ENCODE measurements at places on chromosomes 5 and 9.

DNA sequence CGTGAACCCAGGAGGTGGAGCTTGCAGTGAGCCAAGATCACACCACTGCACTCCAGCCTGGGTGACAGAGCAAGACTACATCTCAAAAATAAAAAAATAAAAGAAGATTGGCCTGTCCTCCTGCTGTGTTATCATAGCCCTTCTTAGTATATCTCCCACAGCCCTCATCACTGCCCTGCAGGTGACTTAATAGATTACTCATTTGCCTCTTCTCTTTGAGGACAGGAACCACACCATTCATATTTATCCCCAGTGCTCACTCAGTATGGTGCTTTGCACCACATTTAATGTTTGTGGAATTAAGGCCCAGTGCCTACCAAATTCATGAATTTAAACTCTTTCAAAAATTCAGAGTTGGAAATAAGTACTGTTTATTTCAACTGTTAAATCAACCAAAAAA, 10.3 kb downstream of the IDNK start:
- DNase-seq, result no peak

GRCh38 chr5:90606539-90606938, 47.9 kb downstream of the ADGRV1 start:
- DNase-seq, result no peak

DNA sequence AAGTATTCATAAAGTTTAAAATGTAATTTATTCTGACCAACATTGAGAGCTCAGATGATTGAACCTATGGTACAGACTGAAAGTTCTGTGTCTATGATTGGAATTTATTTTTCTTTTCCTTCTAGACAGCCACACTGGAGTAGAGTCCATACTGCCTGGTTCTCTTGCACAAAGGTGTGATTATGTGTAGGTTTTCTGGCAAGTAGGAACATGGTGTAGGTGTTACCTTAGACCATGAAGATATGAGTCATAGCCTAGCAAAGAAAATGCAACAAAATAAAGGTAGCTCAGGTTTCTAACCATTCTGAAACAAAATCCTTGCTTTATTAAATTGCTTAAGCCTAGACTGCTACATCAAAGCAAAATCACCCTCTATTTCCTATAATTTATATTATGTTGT, 143.4 kb downstream of the CDH12 start:
- DNase-seq, result no peak

DNA sequence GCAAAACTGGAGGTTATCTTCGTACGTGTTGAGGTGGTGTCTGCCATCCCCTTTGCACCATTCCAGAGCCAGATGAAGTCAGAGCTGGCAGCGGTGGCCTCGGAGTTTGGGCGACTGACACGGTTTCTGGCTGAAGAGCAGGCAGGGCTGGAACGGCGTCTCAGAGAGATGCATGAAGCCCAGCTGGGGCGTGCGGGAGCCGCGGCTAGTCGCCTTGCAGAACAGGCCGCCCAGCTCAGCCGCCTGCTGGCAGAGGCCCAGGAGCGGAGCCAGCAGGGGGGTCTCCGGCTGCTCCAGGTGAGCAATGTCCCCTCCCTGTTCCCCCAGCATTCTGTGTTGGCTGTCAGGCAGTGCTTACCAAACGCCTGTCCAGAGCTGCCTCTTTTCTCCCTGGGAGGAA, 9.5 kb downstream of the TRIM41 start:
- no peak for DNase-seq

GRCh38 chr9:136719195-136719880, 7.0 kb downstream of the DIPK1B start:
- peak; percentile 62 for DNase-seq

DNA sequence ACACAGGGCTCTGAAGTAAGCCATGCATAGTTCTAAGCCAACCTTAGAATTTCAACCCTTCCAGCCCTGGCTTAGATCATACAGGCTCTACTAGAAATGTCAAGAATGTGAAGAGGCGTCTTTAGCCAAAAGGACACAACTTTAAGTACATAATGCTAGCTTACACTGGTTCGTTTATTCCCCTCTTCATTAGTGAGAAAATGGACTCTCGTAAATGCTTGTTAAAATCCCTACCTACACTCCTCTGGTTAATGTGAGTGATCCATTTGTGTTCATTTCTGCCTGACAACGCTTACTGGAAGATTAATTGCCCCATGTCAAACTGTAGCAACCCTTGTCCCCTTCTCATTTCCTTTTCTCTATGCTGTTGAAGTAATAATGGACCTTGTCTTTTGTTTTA, 149.3 kb upstream of the POU5F2 start:
- DNase-seq, result no peak

DNA sequence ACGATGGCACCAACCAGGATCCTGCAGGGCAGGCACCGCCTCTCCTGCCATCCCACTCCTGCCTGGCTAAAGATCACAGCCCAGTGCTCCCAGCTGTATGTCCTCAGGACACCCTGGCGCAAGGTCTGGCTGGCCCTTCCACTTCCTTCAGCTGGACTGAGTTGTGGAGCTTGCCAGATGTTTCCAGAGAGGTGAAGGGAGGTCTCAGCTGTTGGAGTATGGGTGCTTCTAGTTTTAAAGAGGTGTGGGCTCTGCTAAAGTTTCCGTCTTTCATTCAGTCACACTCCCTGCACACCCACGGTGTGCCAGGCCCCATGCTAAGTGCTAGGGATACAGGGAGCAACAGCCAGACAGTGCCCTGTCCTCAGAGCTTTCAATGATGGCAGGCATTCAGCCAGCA, 34.1 kb downstream of the C5orf15 start:
- no peak for DNase-seq

DNA sequence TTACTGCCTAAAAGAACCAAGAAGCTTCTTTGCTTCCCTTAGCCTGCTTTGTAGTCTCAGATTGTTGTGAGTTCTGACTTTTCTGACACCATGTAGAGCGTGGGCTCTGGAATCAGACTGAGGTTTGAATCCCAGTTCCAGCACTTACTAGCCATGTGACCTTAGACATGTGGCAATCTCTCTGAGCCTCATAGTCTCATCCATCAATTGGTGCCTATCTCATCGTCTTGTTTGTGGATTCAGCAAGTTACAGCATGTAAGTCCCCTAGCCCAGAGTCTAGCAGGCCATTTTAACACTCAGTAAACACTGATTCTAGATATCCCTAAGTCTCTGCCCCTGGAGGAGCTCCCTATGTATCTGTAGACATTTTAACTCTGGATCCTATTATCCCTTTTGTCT, 94.7 kb downstream of the ANGPTL2 start:
- DNase-seq, result no peak

- peak; percentile 63 for DNase-seq
Observed at GRCh38 chr5:131521252-131521651, 113.8 kb downstream of the RAPGEF6 start.

GRCh38 chr5:154523104-154523503, 45.1 kb upstream of the HAND1 start:
- no peak for DNase-seq

GRCh38 chr9:121261107-121261460, 6.9 kb upstream of the GSN start:
- peak; percentile 19 for DNase-seq

- DNase-seq, result no peak
Observed at GRCh38 chr5:56071470-56071869, 76.7 kb upstream of the IL6ST start.

Data from A172 (cell line).